Activated naive CD4-positive, alpha-beta T cell treated with anti-CD3 and anti-CD28 coated beads for 36 hours (primary cell): ENCODE measurements at places on chromosomes 3 and 15. TPM values are rescaled to one million over a fixed set of nuclear protein-coding genes. Genes with fewer than 3 reads are reported as not detected.

GRCh38 chr3:8529181-8529637 lies 27.6 kb downstream of the LMCD1 start:
- DNase-seq = no peak
- no peak overlapping the region for H3K4me3 ChIP-seq
- H3K4me1 ChIP-seq = no peaks in the 10 kb centered on the region
- no peaks in the 10 kb centered on the region for H3K36me3 ChIP-seq
- H3K27ac ChIP-seq = no peak overlapping the region

GRCh38 chr15:88900309-88900981 lies 5.1 kb upstream of the HAPLN3 start:
- no peak overlapping the region for H3K4me3 ChIP-seq
- no peaks in the 10 kb centered on the region for H3K27me3 ChIP-seq
- H3K4me1 ChIP-seq = peaks cover 55% of the 10 kb centered on the region
- no peak for DNase-seq
- no peaks in the 10 kb centered on the region for H3K36me3 ChIP-seq

GRCh38 chr3:155313916-155314315 lies 20.4 kb upstream of the STRIT1 start:
- H3K4me3 ChIP-seq = no peak overlapping the region
- no peak for DNase-seq
- H3K36me3 ChIP-seq = no peaks in the 10 kb centered on the region
- H3K4me1 ChIP-seq = no peaks in the 10 kb centered on the region

DNA sequence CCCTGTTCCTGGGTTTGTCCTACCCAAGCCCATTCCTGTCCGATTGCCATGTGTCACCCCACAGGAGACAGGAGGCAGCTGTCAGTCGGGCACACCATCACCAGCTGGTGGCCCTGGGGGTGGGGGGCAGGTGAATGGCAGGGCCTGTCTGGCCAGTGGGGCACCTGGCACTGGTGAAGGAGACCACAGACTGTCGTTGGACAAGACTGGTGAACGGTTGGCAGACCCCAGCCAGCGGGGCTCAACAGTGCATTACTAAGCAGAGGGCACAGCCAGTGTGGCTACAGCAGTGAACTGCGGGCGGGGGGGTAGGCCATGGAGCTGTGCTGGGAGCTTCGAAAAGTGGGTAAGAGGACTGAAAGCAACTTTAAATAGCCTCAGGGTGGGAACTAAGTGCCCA lies 2.1 kb downstream of the SEMA7A start:
- peak overlapping the region; percentile 85 for H3K27ac ChIP-seq
- no peaks in the 10 kb centered on the region for H3K27me3 ChIP-seq
- peaks cover 83% of the 10 kb centered on the region for H3K4me1 ChIP-seq
- peaks cover 38% of the 10 kb centered on the region for H3K36me3 ChIP-seq
- DNase-seq = peak; percentile 51
- peak overlapping the region; percentile 90 for H3K4me3 ChIP-seq

- no peak for DNase-seq
- H3K27ac ChIP-seq = no peak overlapping the region
- H3K27me3 ChIP-seq = no peaks in the 10 kb centered on the region
- no peaks in the 10 kb centered on the region for H3K4me1 ChIP-seq
These were observed 460.8 kb downstream of the MAGI1 start for GRCh38 chr3:65577843-65578430.

- no peaks in the 10 kb centered on the region for H3K27me3 ChIP-seq
- no peak overlapping the region for H3K27ac ChIP-seq
- no peak for DNase-seq
- no peaks in the 10 kb centered on the region for H3K4me1 ChIP-seq
- H3K36me3 ChIP-seq = no peaks in the 10 kb centered on the region
These were observed 483.8 kb downstream of the TUSC7 start for GRCh38 chr3:117193390-117193789.

GRCh38 chr3:126857928-126858327 lies 125.0 kb upstream of the PLXNA1 start:
- no peaks in the 10 kb centered on the region for H3K4me1 ChIP-seq
- no peak overlapping the region for H3K4me3 ChIP-seq
- H3K27me3 ChIP-seq = no peaks in the 10 kb centered on the region
- peaks cover 19% of the 10 kb centered on the region for H3K36me3 ChIP-seq

- H3K4me1 ChIP-seq = peaks cover 33% of the 10 kb centered on the region
- no peak overlapping the region for H3K27ac ChIP-seq
- H3K27me3 ChIP-seq = no peaks in the 10 kb centered on the region
These were observed 74.7 kb downstream of the RASA2 start for GRCh38 chr3:141561426-141562034.

DNA sequence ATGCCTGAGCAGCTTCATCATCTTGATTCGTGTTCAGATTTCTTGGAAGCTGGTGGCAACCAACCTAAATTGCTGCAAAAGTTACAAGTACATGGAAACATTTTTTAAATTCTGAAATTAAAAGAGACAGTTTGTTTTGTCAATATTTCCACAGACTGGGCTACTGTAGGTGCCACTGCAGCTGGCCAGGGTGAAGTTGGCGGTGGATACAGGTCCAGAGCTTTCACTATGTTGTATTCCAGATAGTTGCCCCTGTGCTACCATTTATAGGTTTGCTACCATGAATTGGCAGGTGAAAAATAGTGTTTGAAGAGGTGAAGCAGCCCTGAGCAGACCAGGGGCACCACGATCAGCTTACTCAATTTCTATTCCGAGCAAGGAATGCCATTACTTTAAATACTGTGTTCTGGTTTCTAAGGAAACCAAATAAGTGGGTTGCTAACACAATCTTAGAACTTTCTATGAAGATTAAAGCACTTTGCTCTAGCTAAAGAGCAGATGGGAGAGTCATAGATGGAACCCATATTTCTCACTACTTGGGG lies 21.2 kb upstream of the SHC4 start:
- H3K36me3 ChIP-seq = no peaks in the 10 kb centered on the region
- H3K4me3 ChIP-seq = no peak overlapping the region
- no peak overlapping the region for H3K27ac ChIP-seq
- H3K27me3 ChIP-seq = peaks cover 6% of the 10 kb centered on the region
- no peak for DNase-seq
- H3K4me1 ChIP-seq = no peaks in the 10 kb centered on the region

GRCh38 chr3:49900491-49901153 lies 3.1 kb downstream of the MST1R start:
- DNase-seq = no peak
- peaks cover 14% of the 10 kb centered on the region for H3K4me1 ChIP-seq
- no peaks in the 10 kb centered on the region for H3K36me3 ChIP-seq

- H3K4me3 ChIP-seq = no peak overlapping the region
- peaks cover 34% of the 10 kb centered on the region for H3K27me3 ChIP-seq
- H3K27ac ChIP-seq = no peak overlapping the region
- peaks cover 4% of the 10 kb centered on the region for H3K36me3 ChIP-seq
- no peak for DNase-seq
- peaks cover 71% of the 10 kb centered on the region for H3K4me1 ChIP-seq
These were observed 143.2 kb upstream of the UMPS start for GRCh38 chr3:124587053-124587408.

GRCh38 chr3:25566358-25566920 lies 98.3 kb downstream of the TOP2B start:
- H3K4me1 ChIP-seq = no peaks in the 10 kb centered on the region
- H3K27me3 ChIP-seq = no peaks in the 10 kb centered on the region

GRCh38 chr3:24263069-24263668 lies 231.5 kb downstream of the THRB start:
- H3K4me3 ChIP-seq = no peak overlapping the region
- DNase-seq = no peak
- no peak overlapping the region for H3K27ac ChIP-seq
- H3K36me3 ChIP-seq = no peaks in the 10 kb centered on the region

- no peak overlapping the region for H3K27ac ChIP-seq
- peaks cover 9% of the 10 kb centered on the region for H3K36me3 ChIP-seq
- H3K4me1 ChIP-seq = peaks cover 63% of the 10 kb centered on the region
These were observed 2.1 kb downstream of the CMC1 start for GRCh38 chr3:28243424-28244106.

- no peaks in the 10 kb centered on the region for H3K4me1 ChIP-seq
- peaks cover 6% of the 10 kb centered on the region for H3K27me3 ChIP-seq
- H3K4me3 ChIP-seq = no peak overlapping the region
- no peak overlapping the region for H3K27ac ChIP-seq
These were observed 278.3 kb downstream of the LRTM1 start for GRCh38 chr3:54649551-54649950.

DNA sequence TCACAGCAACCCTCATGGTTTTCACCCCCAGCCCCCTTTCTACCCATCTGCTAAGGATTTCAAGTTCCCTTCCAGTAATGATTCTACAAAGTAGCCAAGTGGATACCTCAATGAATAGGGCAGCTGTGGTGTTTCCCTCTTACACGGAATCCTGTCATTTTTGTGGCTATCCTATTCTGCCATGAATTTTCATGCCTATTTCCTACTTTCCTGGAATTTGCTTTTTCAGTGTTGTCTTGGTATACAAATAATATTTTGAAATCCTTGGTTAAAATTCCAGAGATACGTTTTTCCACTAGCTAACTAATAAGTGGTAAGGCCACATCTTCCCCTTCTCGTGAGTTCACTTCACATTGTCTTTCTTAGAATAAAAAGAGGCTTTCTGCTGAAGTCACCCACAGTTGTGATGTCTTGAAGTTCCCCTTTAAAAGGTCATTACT lies 7.5 kb downstream of the ADPRH start:
- H3K27me3 ChIP-seq = peaks cover 17% of the 10 kb centered on the region
- H3K36me3 ChIP-seq = no peaks in the 10 kb centered on the region
- peaks cover 14% of the 10 kb centered on the region for H3K4me1 ChIP-seq
- no peak for DNase-seq
- H3K27ac ChIP-seq = no peak overlapping the region

- H3K27ac ChIP-seq = no peak overlapping the region
- H3K4me1 ChIP-seq = peaks cover 8% of the 10 kb centered on the region
These were observed 17.7 kb downstream of the ACVR2B start for GRCh38 chr3:38471260-38471857.

- no peaks in the 10 kb centered on the region for H3K36me3 ChIP-seq
- DNase-seq = no peak
- no peak overlapping the region for H3K4me3 ChIP-seq
- H3K27ac ChIP-seq = no peak overlapping the region
- H3K4me1 ChIP-seq = no peaks in the 10 kb centered on the region
- H3K27me3 ChIP-seq = no peaks in the 10 kb centered on the region
These were observed 922.2 kb downstream of the TBL1XR1 start for GRCh38 chr3:176275113-176275512.

DNA sequence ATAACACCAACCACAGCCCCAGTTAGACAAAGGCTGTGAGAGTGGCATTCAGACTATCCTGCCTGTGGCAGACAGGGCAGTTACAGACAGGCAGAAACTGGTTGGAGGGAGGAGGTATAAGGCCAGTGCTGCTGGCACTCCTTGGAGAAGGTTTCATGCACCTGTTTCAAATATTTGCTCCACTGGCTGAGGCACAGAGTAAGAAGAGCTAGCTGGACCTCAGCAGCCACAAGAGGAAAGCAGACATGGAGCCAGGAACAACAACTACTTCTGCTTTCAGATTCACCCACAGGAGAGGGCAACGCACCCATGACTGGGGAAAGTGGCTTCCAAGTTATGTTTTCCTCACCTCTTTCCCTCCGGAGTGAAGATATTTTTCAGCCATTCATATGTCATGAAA lies 11.5 kb upstream of the PRKAR2A start:
- H3K27ac ChIP-seq = no peak overlapping the region
- no peak overlapping the region for H3K4me3 ChIP-seq
- H3K4me1 ChIP-seq = no peaks in the 10 kb centered on the region
- H3K27me3 ChIP-seq = no peaks in the 10 kb centered on the region
- DNase-seq = no peak

DNA sequence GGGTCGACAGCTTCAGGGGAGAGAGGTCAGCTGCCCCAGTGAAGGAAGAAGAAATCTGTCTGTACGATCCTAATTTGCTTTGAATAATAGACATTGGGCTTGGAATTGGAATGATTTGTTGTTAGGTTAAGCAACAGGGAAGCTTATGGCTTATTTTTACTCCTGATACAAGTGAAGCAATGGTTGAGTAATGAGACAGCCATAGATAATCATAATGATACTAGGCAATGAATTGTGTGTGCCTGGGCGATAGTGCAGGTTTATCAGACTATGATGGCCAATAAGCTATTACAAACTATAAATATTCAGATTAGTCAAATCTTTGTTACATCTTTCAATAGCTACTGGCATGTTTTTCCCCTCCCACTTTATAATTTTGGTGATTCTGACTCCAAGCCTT lies 140.9 kb upstream of the CDIN1 start:
- H3K27me3 ChIP-seq = peaks cover 11% of the 10 kb centered on the region
- H3K27ac ChIP-seq = no peak overlapping the region
- no peaks in the 10 kb centered on the region for H3K4me1 ChIP-seq

DNA sequence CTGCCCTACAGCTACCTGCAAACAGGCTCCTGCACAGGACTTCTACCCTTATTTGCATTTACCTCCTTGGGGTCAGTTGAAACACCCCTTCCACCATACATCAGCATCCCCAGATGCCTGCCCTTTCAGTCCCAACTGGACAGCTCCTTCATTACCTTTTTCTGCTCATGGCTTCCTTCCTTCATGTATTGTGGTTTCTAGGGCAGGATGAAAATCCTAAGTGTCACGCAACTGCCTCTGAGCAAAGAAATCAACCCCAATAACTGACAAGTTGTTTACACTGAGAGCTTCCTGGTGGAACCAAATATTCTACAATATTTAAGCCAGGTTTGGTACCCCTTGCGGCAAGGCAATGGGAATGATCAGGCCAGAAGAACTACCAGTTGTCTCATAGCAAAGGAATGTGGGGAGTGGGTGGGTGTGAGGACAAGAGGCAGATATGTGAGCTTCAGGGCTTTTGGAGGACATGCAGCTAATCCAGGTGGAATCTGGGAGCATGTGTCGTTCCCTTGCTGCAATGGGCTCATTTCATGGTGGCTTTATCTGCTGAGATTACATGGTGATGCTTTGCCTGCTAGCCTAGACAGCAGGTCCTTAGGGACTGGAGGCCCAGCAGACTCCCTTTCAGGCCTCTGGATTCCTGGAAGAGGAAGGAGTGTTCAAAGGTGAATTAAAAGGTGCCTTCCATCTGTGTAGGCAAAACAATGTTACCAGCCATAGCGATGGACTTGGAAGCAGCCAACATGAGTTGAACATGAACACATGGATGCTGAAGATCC lies 34.9 kb downstream of the PPCDC start:
- H3K27me3 ChIP-seq = no peaks in the 10 kb centered on the region
- H3K4me1 ChIP-seq = no peaks in the 10 kb centered on the region
- DNase-seq = no peak
- no peak overlapping the region for H3K4me3 ChIP-seq
- H3K27ac ChIP-seq = no peak overlapping the region

Gene ISLR2
- total RNA-seq = not detected

Gene TMEM207
- total RNA-seq = not detected

Gene APH1B
- total RNA-seq = 8.6 TPM

Gene MESP2
- not detected for total RNA-seq

Gene IMP3
- 46.1 TPM for total RNA-seq

Gene SV2B
- total RNA-seq = 0.07 TPM

Gene C2CD4A
- 0.27 TPM for total RNA-seq

Gene PLSCR5
- not detected for total RNA-seq

Gene APBA2
- total RNA-seq = 16.2 TPM

Gene LYZL4
- total RNA-seq = not detected

Gene SLMAP
- 35.1 TPM for total RNA-seq

Gene TMC3
- not detected for total RNA-seq
